ENCODE measurements at places on chromosomes 4 and X. TPM values are rescaled to one million over a fixed set of nuclear protein-coding genes. Genes with fewer than 3 reads are reported as not detected.

- no peak for DNase-seq
Measured at GRCh38 chrX:38881727-38882126, 80.5 kb downstream of the MID1IP1 start.

DNA sequence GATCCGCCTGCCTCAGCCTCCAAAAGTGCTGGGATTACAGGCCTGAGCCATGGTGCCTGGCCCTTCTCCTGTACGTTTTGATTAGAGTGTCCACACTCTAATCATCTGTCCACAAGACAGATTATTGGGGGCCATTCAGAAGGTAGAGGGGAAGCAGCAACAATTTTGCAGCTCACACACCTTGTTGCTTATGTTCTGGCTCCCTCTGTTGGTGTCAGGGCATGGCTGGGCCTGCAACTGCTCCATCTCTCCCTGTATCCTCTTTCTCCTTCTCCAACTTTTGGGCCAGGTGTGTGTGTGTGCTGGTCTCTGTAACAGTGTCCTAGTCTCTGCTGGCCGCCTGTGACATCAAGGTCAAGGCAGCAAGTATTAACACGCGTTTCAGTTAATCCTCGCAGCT is 125.5 kb upstream of the MBNL3 start:
- DNase-seq = no peak

DNA sequence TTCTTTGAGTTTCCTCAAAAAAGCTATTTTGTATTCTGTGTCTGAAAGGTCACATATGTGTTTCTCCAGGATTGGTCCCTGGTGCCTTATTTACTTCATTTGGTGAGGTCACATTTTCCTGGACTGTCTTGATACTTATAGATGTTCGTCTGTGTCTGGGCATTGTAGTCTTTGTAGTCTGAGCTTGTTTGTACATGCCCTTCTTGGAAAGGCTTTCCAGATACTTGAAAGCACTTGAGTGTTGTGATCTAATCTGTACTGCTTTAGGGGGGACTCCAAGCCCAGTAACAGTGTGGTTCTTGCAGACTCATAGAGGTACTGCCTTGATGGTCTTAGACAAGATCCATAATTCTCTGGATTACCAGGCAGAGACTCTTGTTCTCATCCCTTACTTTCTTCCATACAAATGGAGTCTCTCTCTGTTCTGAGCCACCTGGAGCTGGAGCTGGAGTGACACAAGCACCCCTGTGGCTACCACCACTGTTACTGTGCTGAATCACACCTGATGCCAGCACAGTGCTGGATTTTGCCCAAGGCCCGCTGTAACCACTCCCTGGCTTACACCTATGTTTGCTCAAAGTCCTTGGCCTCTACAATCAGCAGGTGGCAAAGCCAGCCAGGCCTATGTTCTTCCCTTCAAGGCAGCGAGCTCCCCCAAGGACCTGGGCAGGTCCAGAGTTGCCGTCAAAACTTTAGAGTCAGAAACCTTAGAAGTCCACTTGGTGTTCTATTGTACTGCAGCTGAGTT is 72.3 kb upstream of the EFHC2 start:
- no peak for DNase-seq

- peak; percentile 79 for DNase-seq
Measured at GRCh38 chrX:2690856-2691542, at the start of gene CD99. Gene CD99, plus strand, starts transcription at chrX:2691295. Its CDS starts 66 bp downstream, at chrX:2691361.

DMRTC1B gene
- 2.6 TPM for total RNA-seq

All from neural crest cell (in vitro differentiated cells).